ENCODE measurements at places on chromosomes 1 and 21. TPM values are rescaled to one million over a fixed set of nuclear protein-coding genes. Genes with fewer than 3 reads are reported as not detected.
A peak's percentile ranks its signal among the peaks of the same experiment; 100 is the strongest.

GRCh38 chr1:172650474-172651193 is 8.3 kb upstream of the FASLG start:
- DNase-seq: no peak
- H3K27ac ChIP-seq: no peak overlapping the region
- H3K27me3 ChIP-seq: no peaks in the 10 kb centered on the region
- no peak overlapping the region for H3K4me3 ChIP-seq

GRCh38 chr21:43854773-43855633 is 10.0 kb upstream of the AGPAT3 start:
- DNase-seq: no peak
- no peak overlapping the region for H3K27ac ChIP-seq
- H3K4me1 ChIP-seq: no peaks in the 10 kb centered on the region
- H3K4me3 ChIP-seq: no peak overlapping the region
- no peaks in the 10 kb centered on the region for H3K27me3 ChIP-seq

DNA sequence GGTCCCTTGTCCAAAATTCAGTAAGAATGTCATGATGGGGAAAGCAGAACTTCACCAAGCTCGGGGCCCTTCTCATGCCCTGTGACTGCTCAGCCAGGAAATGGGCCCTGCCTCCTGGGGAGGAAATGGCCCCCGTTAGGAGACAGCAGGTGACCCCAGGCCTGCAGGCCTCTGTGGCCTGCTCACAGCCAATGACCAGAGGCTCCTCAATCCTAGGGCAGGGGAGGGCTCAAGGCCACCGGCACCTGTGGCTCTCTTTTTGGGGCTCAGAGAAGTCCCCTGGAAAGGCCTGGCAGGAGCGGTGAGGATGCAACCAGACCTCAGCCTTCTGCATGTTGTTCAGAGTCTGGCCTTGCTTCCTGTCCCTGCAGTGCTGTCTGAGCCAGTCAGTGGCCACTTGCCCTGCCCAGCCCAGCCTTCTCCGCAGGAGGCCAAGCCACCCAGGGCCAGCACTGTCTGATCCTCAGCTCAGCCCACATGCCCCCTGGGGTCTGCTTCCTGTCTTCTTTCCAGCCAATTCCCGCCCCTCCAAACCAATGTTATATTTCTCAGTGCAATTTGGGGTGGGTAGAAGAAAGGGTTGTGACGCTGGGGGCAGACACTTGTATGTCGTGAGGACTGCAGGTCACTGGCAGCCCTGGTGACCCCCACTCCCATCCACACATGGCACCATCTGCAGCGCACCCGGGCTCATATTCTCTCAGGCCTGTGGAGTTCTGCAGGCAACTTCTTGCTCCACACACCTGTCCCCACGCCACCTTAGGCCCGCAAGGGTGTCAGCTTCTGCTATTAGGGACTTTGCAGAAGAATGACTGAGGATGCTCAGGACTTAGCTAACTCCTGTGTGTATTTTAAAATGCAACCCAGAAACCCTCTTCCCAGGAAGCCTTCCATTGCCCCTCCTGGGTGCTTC is 83.6 kb downstream of the ITPKB start:
- no peak overlapping the region for H3K4me3 ChIP-seq
- no peaks in the 10 kb centered on the region for H3K36me3 ChIP-seq
- DNase-seq: peak; percentile 65
- no peak overlapping the region for H3K27ac ChIP-seq
- no peaks in the 10 kb centered on the region for H3K27me3 ChIP-seq

GRCh38 chr1:42815941-42816584 is 859 bp upstream of the ERMAP start:
- H3K4me1 ChIP-seq: no peaks in the 10 kb centered on the region
- H3K27ac ChIP-seq: no peak overlapping the region
- no peaks in the 10 kb centered on the region for H3K36me3 ChIP-seq
- no peak for DNase-seq

KAZN gene
- 12.0 TPM for total RNA-seq

DNA sequence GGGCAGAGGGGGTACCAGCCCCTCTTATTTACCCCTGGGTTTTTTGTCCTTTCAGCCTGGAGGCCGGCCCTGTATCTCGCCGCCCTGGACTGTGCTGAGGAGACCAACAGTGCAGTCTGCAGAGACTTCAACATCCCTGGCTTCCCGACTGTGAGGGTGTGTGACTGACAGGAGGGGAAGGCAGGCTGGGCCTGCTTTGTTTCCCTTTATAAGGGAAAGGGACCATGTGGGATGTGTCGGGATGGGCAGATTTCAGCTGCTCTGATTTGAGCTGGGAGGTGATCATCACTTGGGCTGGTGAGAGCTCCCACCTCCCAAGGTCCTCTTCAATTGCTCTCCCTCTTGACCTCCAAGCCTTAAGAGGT is 11.7 kb downstream of the QSOX1 start:
- H3K4me3 ChIP-seq: no peak overlapping the region
- no peaks in the 10 kb centered on the region for H3K36me3 ChIP-seq
- no peak overlapping the region for H3K27ac ChIP-seq
- H3K27me3 ChIP-seq: no peaks in the 10 kb centered on the region
- H3K4me1 ChIP-seq: no peaks in the 10 kb centered on the region

DNA sequence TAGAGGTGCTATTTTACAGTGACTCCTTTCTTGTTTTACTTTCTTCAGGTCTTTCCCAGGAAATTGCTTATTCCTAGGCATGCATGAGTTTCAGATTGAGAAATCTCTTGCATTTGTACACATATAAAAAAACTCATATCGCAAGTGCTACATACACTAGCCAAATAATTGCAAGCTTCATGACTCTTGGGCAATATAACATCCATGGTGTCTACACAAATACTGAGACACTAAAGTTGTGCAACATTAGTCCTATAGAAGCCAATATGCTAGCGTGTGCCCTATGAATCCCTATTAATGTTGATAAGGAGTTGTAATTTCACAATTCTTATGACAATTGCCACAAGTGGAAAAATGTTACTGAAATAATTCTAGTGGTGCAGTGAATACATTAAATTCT is 591.0 kb downstream of the ADGRL2 start:
- no peak overlapping the region for H3K27ac ChIP-seq
- H3K4me1 ChIP-seq: no peaks in the 10 kb centered on the region
- H3K36me3 ChIP-seq: no peaks in the 10 kb centered on the region
- DNase-seq: no peak

DAB1 gene
- total RNA-seq: 2.6 TPM

B3GALT2 gene
- 0.16 TPM for total RNA-seq

GRCh38 chr1:41758904-41759548 is 159.7 kb downstream of the HIVEP3 start:
- H3K4me3 ChIP-seq: no peak overlapping the region
- H3K4me1 ChIP-seq: no peaks in the 10 kb centered on the region
- no peak for DNase-seq
- H3K27me3 ChIP-seq: no peaks in the 10 kb centered on the region
